H9 (cell line): ENCODE measurements at places on chromosomes 7 and 10. TPM values are rescaled to one million over a fixed set of nuclear protein-coding genes. Genes with fewer than 3 reads are reported as not detected.

DNA sequence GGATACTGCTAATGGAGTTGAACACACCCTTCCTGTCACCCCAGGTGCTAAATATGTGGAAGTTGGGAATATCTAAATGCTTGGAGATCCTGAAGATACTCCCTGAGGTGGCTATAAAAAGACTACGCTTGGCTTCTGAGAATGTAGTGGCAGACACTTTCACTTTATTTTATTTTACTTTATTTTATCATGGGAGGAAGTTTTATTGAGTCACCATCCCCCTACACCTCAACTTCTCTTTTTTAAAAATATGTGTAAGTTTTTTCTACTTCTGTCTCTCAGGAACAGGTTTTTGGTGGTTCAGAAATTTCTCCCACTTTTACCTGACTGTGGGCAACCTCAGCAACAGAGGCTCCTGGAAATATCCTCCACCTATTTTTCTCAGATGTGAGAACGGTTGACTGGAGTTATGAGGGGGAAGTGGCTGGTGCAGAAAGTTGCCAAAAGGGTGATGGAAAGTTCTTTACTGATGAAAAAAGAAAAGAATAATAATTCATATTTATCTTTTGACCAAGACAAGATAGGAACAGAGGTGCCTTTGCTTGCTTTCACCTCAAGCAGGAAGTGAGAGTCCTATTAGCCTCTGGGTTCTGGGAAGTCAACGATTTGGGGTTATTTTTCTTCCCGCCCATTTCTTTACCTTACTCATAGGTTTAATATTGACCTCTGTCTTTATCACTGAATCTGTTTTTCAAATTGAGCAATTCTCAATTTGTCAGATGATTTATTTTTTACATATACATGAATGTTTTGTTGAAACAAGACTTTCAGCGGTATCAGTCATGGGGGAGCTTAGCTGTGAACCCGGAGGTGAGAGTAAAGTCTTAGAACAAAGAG lies 103.6 kb downstream of the AHR start:
- no peak for DNase-seq

DNA sequence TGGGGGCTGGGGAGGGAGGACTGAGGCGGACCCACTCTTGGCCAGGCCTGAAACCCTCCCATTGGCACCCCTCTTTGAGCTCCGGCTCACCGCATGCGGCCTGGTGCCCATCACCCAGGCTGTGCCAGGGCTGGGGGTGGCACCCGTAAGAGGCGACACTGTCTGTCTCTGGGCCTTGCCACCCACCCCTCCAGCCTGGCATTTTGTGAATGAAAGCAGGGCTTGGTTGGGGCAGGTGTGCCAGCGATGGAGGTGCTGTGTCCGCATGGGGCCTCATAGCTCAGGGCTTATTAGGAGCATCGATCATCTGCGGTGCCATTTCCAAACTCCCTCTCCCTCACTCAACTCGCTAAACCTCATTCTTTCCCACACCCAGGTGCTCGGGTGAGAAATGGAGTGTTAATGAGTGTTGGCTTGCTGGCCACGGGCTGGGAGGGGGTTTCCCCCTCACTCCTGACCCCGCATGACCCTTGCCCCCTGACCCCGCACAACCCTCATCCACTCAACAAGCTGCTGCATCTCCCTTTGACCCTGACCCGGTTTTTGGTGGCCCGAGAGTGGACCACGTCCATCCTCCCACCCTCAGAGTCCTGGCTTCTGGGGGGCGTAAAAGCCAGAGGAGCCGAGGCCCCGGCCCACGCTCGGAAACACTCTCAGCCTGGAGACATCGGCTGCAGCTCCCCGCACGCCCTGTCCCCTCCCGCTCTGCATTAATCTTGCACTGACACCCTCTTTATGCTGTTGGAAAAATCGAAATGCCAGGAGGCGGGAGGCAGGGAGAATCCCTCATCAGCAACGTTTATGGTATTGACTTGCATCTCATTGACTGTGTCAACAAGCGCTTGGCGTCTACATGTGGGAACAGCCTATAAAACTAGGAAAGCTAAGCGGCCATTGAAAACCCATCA lies 161.2 kb downstream of the DNAJB6 start:
- DNase-seq, result peak; percentile 15

GRCh38 chr10:129546106-129546505 lies 79.1 kb downstream of the MGMT start:
- no peak for DNase-seq

GRCh38 chr7:71784781-71785180 lies 627.4 kb downstream of the CALN1 start:
- DNase-seq, result no peak

- no peak for DNase-seq
Observed at GRCh38 chr7:120993553-120994191, 5.2 kb downstream of the CPED1 start.

DNA sequence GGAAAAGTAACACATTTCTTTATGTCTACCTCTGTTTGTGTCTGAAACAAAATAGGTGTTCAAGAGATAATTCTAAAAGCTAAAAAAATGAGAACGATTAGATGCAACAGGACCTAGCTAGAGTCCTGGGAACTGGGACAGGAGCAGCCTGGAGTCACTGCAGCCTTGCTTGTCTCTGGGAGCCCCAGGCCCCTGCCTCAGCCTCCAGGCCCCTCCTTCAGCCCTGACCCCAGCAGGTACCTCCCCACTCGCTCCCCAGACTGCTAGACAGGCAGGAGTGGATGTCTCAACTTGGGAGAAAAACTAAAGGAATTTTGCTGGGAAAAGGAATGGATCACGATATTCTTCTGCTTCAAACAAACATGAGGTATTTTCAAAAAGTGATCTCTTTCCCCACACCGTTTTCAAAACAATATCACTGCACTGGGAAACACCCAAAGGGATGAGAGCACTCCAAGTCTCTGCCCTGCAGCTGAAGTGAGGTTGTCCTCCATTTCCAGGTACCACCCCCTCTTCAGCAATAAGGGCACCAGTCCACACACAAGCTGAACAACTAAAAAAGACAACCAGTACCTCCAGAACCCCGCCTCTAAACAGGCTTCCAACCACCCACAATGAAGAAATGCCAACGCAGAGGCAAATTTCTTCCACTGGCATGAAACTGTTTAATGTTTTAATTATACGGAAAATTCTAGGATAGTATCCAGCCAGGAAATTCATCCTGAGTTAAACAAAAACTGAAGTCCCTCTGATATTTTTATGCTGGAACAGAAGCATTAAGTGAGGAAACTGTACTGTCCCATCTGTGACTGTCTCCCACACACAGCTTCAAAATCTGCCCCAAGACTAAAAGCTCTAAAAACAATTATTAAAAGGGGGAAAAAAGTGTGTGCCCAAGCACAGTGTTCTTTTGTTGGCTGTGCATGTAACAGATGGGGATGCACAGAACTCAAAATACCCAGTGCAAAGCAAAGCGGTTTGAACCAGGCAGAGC lies 47.2 kb downstream of the XPNPEP1 start:
- no peak for DNase-seq

DNA sequence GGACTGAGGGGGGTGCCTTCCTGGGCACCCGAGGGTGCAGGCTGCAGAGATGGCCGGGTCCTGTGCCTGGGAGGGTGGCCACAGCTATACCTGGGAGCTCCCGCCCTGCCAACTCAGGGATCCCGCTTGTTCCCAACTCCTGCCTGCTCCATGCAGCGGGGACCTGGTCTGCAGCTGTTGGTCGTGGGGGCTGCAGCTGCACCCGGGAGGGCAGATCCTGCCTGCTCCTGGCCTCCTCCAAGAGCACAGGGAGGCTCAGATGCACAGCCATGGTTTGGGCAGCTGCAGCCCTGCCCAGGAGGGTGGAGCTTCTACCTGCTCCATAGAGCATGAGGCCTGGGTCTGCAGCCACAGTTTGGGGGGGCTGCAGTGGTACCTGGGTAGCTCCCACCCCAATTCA lies 13.3 kb upstream of the TCTN3 start:
- no peak for DNase-seq

DNA sequence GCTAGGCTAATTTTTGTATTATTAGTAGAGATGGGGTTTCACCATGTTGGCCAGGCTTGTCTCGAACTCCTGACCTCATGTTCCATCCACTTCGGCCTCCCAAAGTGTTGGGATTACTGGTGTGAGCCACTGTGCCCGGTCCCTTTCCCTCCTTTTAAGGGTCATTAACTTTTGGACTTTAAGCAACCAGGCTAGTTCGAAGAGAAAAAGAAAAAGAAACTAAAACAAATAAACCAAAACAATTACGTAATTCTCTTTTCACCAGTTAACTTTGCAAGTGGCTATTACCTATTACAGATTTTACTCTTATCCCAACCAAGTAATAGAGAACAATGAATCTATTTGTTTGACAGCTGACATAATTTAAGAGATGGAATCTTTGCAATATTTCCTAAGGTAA lies 72.8 kb upstream of the SEMA3C start:
- DNase-seq, result no peak

- DNase-seq, result no peak
Observed at GRCh38 chr10:93513091-93513490, 16.7 kb downstream of the CEP55 start.

GRCh38 chr10:31937371-31937770 lies 8.7 kb upstream of the ARHGAP12 start:
- DNase-seq, result no peak

- no peak for DNase-seq
Observed at GRCh38 chr10:125722811-125723210, 3.3 kb downstream of the EDRF1 start.

The ELMO1 gene
- total RNA-seq, result 7.8 TPM in 2 replicates

The TCAF2 gene
- total RNA-seq, result 0.04 TPM in 2 replicates

The TEX36 gene
- not detected in 2 replicates for total RNA-seq

The HOXA10 gene
- not detected in 2 replicates for total RNA-seq

The MPP7 gene
- 4.7 and 6.9 TPM in 2 replicates for total RNA-seq

The CABCOCO1 gene
- not detected in 2 replicates for total RNA-seq
